ENCODE measurements at places on chromosomes 3 and 15.

GRCh38 chr3:17411157-17411877 lies 331.1 kb downstream of the TBC1D5 start:
- DNase-seq = no peak

DNA sequence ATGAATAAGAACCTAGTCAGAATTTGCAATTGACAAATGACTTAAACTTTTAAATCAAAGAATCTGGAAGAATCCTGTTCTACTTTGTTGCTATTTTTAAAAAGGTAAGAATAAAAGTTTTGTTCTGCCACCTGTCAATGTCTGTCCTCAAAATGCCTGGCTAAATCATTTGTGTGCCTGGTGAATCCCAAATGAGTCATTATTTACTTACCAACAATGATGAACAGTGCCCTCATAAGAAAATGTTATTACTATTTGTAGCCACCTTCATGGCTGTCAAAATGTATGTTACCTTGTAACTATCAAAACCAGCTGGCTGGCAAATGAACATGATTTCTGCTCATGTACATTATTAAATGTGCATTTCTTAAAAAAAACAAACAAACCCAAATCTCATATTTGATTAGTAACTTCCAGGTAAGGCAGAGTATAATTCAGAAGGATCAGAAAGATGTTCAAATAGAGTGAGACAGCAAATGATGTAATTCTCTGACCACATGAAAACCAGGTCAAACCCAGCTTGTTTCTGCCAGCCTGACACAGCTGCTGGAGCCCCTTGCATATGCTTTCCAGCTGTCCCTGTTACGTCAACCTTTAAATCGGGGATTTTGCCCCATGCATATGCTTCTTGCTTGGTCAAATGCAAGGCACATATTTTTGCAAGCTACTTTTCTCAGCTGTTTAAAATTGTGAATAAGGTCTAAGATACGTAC lies 137.9 kb downstream of the SSR3 start:
- no peak for DNase-seq

DNA sequence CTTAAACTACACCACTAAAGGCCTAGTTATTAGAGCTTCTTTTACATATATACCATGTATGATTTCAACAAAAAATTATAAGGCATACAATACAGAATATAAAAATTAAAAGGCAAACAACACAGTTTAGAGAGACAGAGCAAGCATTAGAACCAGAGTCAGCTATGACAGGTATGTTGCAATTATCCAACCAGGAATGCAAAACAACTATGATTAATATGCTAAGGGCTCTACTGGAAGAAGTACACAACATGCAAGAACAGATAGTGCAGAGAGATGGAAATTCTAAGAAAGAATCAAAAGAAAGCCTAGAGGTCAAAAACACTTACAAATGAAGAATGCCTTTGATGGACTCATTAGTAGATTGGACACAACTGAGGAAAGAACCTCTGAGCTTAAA lies 39.6 kb downstream of the CCDC54 start:
- DNase-seq = no peak

- peak; percentile 7 for DNase-seq
These were observed 59.6 kb upstream of the TSC22D2 start for GRCh38 chr3:150348500-150348899.

DNA sequence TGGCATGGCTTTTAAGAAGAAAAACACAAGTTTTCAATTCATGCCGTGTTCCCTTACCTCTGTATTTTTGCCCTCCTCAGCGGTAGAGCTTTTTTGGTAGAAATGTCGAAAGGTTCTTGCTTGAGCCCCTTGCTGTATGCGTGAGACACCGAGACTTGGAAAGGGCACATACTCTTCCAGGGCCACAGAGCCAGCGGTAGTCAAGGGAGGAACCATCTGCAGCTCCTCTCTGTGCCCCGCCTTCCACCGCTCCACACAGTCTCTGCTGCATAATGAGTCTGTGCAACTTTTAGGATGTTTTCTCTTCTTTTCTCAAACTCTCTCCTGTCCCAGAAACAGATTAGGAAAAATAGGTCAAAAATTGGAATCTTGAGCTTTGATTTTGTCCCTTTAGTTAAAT lies 77.5 kb downstream of the LPP start:
- DNase-seq = no peak

DNA sequence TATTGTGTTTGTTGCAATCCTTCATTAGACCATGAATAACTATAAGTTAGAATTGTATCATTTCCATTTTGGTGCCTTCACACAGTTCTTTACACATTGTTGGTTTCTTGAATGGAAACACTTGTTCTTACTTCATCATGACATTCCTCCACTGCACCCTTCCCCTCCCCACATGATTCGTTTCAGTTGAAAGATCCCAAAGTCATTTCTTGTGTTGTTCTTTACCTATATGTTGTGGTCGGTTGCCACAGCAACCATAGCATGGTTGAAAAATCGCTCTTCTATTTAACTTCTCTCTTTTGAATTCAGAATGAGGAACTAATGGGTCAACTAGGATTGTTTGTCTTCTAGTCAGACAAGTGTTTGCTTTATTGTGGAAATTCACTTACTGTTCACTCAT lies 103.3 kb downstream of the IL1RAP start:
- DNase-seq = no peak

- DNase-seq = no peak
These were observed 117.9 kb upstream of the RGMA start for GRCh38 chr15:93206893-93207292.

DNA sequence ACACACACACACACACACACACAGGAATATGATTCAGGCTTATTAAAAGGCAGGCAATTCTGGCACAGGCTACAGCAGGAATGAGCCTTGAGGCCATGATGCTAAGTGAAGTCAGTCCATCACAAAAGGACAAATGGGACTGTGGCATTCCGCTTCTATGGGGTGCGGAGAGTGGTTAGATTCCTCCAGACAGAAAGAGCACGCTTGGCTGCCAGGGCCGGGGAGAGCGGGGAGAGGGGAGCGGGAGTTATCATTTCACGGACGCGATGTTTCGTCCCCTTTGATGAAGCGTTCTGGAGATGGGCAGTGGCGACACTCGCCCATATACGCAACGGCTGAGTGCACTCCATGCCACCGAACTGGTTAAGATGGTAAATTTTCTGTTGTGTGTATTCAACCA lies 58.5 kb upstream of the FAM174B start:
- peak; percentile 17 for DNase-seq

DNA sequence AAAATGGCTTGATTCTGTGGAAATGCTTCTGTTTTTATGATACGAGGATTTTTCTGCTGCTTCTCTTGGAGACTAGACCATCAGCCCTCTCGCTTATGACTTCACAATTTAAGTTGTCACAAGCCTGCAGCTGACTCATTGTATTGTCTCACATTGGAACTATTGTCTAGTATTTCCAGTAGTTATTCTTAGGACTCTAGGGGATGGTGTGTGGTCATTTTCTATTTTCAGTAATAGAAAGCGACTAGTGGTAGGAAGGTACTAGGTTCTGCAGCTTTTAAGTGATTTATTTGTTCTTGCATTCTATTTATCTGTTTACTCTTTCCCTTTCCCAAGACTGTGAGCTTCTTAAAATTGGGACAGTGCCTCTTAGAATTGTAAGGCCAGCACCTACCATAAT lies 66.3 kb upstream of the CRTC3 start:
- DNase-seq = peak; percentile 13

All from occipital lobe (tissue), 3 donors.